B cell (primary cell): ENCODE measurements at places on chromosomes 1 and 21. TPM values are rescaled to one million over a fixed set of nuclear protein-coding genes. Genes with fewer than 3 reads are reported as not detected.

The UBL4B gene
- total RNA-seq = not detected in 2 replicates

The SPRR5 gene
- not detected in 2 replicates for total RNA-seq

The TIMM17A gene
- total RNA-seq = 31.5 and 32.3 TPM in 2 replicates

The ITGB2 gene
- total RNA-seq = 86.7 and 102 TPM in 2 replicates

The RNF220 gene
- total RNA-seq = 115 and 116 TPM in 2 replicates

The ATP5PO gene
- total RNA-seq = 123 and 124 TPM in 2 replicates

The CLIC4 gene
- total RNA-seq = 123 and 127 TPM in 2 replicates

The SYT6 gene
- not detected in 2 replicates for total RNA-seq

The PSMB2 gene
- 24.8 and 26.2 TPM in 2 replicates for total RNA-seq

The ADAMTS5 gene
- not detected in 2 replicates for total RNA-seq

The MTARC1 gene
- total RNA-seq = 2.9 and 3.8 TPM in 2 replicates

The OR2T29 gene
- total RNA-seq = 1.9 and 3.1 TPM in 2 replicates

The MECR gene
- total RNA-seq = 14.0 and 15.9 TPM in 2 replicates

The KRTAP19-3 gene
- not detected in 2 replicates for total RNA-seq

The LAMB3 gene
- total RNA-seq = 0.37 TPM in 1 of 2 replicates, not detected in the other

The RGS4 gene
- total RNA-seq = not detected in 2 replicates
